AG10803 (cell line): ENCODE measurements at places on chromosomes 1 and 21.

DNA sequence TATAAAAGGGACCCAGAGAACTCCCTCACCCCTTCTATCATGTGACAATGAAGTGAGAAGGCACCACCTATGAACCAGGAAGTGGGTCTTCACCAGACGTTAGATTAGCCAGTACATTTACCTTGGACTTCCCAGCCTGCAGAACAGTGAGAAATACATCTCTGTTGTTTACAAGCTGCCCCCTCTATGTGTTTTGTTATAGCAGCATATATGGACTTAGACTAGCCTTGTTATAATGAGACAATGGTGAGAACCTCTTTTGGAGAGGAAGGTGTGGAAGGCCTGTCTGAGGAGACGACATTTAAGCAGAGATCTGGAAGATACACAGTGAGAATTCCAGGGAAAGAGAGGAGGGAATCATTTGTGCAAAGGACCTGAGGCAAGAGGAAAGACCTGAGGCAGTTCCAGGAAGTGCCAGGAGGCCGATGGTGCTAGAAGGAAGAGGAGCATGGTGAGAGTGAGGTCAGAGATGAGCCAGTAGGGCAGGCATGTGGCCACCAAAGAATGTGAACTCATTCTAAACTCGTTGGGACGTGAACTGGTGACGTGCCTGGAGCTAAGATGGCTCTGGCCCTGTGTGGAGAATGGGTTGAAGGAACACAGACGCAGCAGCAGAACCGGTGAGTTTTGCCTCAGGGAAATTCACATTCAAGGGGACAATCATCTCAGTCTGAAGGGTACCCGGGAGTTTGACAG, 98.9 kb upstream of the IRF2BP2 start:
- DNase-seq = no peak

DNA sequence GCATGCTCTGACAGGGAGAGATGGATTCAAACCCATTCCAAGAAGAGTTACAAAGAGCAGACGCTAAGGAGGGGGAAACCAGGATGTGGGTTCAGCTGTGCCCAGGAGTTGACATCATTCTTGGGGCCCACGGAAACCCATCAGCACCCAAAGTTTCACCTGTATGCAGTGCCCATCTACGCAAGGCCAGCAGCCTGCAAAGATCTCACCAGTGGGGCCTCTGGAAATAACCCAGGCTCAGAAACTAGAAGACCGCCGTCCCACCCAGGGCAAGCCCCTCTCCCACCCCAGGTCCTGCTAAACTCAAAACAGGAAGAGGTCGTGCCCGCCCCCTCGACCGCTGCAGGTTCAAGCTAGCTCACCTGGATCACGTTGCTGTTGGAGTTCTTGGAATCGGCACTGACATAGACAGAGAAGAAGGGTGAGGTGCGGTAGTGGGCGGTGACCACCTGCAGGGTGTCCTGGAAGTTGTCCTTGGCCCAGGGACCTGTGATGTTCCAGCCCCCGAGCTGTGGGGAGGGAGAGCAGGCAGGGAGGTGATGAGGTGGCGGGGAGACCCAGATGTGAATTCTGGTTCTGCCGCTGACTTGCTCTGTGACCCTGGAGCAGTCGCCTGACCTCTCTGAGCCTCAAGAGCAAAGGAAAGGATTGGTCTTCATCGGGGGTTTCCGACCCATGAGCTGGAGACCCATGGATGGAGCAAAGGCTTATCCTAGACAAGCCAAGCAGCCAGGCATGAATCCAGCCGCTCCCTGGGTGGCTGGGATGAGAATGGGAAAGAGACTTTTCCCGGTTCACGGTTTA, 31.7 kb downstream of the ECE1 start:
- no peak for DNase-seq

DNA sequence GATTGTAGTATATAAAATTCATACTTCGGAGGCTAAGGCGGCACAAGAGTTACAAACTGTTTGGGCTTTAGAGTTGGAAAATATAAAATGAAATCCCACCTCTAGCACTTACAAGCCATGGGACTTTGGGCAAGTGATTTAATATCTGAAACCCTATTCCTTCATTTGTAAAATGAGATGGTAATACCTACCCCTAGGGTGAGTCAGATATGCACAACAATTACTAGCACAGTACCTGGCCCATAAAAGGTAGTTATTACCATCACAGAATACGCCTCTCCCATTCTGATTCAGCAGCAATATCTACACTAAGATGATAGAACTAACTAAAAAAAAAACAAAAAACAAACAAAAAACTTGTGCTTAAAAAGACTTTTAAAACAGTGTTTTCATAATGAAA, 3.5 kb downstream of the KLHL12 start:
- DNase-seq = no peak

DNA sequence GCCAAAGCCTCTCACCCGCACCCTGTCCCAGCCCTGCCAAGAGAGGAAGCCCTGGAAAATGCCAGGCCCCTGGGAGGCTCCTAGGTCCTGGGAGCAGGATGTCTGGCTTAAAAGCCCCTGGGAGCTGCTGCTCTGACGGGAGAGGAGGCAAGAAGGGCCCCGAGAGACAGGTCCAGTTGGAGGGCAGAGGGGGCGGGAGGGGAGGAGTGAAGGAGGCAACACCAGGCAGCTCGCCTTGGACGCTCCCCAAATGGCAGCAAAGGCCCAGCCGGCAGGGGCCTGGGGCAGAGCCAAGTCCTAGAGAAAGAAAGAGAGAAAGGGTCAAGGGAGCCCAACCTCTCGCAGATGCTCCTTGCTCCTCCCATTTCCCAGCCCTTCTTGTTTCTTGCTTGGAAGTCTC, 6.8 kb downstream of the ETV3L start:
- DNase-seq = no peak

DNA sequence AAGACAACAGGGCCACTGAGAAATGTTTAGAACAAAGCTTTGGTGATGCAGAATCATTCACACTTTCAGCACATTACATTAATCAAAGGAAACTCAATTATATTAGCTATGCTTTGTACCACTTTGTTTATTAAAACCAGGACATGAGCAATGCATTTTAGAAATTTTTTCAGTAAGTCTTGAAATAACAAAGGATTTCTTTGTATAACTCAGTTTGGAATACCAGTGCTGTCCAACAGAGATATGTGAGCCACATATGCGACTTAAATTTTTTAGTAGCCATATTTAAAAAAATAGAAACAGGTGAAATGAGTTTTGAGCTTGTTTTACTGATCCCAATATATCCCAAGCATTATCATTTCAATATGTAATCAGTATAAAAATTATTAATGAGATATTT, 18.8 kb upstream of the F3 start:
- DNase-seq = peak; percentile 65

DNA sequence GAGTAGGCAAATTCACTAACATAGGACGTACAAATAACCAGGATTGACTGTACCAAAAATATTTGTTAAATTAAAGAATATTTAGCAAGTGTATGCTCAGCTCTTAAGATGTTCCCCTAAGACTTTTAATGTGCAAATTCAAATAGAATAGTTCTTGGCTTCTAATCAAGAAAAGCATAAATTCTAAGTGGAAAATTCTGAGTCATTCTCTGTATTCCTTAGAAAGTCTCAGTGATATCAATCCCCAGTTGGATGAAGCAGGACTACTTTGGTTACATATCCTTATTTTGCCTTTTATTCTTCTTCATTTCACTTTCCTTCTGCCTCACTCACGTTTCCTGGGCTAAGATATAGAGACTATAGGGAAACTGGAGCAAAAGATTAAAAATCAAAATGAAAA, 130.2 kb downstream of the IFI44 start:
- peak; percentile 4 for DNase-seq

DNA sequence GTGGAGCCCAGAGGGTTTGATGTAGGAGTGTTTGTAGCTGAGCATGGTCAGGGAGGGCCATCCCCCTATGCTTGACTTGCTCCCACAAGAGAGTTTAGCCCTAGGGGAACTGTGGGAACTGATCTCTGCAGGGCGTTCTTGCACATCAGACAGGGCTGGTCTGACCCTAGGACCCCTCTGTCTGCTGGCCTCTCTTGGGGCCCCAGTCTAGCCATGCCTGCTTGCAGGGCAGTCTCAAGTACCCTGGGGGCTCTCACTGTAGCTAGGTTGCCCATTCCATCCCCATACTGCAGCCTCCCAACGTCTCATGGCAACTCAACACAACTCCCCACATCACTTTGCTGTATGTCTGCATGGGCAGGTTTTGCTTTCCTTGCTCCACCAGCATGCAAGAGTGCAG, 1250.7 kb upstream of the B3GALT2 start:
- no peak for DNase-seq

DNA sequence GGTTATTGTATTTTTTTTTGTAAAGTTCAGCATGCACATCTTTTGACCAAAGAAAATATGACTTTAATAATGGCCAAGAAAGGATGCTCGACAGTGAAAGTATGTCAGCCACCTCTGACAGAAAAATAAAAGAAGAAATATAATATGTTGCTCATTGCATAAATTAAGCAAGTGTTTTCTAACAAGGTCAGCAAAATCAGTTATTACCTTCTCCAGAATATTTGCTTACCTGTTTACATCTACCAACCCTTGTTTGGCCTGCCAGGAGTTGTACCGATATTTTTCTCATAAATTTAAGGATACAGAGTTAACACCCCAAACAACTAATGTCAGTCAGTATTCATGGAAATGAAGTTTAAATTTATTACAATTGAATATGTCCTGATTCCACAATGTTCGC, 685.4 kb downstream of the PLA2G4A start:
- DNase-seq = no peak

- no peak for DNase-seq
These were observed 8.7 kb upstream of the TTF2 start for GRCh38 chr1:117051224-117052064.

- no peak for DNase-seq
These were observed 53.3 kb upstream of the FGGY start for GRCh38 chr1:59243550-59243949.

DNA sequence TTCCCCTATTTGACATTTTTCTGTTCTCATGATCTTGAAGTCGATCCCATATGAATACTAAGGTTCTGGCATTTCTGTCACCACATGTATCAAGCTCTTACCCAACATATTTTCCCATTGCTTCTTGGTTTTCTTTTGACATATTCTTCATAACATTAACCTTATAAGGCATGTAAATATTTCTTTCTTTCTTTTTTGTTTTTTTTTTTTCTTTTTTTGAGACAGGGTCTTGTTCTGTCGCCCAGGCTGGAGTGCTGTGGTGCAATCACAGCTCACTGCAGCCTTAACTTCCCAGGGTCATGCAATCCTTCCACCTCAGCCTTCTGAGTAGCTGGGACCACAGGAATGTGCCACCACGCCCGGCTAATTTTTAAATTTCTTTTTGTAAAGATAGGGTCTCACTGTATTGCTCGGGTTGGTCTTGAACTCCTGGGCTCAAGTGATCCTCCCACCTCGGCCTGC, 33.1 kb upstream of the ERRFI1 start:
- DNase-seq = peak; percentile 92

DNA sequence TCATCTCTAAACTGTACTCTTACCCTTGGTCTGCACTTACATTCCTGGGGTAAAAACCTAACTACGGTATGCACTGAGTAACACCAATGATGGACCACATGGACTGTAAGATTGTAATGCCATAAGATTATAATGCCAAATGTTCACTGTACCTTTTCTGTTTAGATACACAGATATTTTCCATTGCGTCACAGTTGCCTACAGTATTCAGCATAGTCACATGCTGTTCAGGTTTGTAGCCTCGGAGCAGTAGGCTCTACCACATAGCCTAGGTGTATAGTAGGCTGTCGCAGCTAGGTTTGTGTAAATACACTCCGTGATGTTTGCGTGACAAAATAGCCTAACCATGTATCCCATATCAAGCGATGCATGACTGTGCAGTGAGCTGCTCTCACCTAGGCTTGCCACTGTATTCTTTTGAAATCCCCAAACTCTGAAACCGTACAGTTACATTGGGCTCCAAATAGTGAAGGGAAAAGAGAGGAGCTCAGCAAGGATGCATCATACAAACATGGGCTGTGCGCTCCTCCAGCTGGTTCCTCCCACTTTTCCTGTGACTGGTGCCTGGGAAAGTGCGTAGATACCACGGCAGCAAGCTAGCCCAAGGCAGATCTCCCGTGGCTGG, 35.2 kb downstream of the CFAP57 start:
- DNase-seq = no peak

GRCh38 chr1:164635803-164636731, 77.1 kb downstream of the PBX1 start:
- no peak for DNase-seq

GRCh38 chr1:7549277-7550161, 221.6 kb upstream of the VAMP3 start:
- DNase-seq = peak; percentile 74

DNA sequence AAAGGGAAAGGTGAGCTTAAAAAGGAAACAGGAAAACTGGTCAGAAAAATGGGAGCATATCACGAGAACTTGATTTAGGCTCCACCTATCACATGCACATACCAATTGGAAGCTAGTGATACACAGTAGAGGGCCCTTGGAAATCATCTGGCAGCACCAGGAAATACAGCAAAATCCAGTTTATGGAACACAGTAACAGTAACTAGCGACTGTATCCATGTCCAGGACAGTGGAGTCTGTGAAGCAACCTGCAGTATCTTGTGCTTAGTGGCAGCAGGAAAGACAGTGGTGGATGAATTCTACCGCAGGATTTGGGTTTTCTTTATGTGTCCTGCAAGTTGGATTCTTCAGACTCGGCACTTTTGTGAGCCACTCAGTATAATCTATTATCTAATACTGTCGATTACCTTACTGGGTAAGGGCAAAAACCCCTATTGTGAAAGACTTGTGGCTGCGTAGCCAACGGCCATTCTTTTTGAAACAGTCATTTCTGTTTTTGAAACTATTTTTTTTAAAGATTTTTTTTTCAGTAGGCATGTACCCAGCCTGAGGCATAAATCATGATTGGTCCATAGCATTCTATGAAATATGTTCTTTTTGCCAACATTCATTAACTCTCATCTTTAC, 1.6 kb upstream of the KDM4A start:
- DNase-seq = peak; percentile 56

GRCh38 chr1:234498448-234499118, 19.6 kb upstream of the TARBP1 start:
- peak; percentile 20 for DNase-seq

GRCh38 chr1:94530373-94530878, 11.1 kb downstream of the F3 start:
- DNase-seq = peak; percentile 50

DNA sequence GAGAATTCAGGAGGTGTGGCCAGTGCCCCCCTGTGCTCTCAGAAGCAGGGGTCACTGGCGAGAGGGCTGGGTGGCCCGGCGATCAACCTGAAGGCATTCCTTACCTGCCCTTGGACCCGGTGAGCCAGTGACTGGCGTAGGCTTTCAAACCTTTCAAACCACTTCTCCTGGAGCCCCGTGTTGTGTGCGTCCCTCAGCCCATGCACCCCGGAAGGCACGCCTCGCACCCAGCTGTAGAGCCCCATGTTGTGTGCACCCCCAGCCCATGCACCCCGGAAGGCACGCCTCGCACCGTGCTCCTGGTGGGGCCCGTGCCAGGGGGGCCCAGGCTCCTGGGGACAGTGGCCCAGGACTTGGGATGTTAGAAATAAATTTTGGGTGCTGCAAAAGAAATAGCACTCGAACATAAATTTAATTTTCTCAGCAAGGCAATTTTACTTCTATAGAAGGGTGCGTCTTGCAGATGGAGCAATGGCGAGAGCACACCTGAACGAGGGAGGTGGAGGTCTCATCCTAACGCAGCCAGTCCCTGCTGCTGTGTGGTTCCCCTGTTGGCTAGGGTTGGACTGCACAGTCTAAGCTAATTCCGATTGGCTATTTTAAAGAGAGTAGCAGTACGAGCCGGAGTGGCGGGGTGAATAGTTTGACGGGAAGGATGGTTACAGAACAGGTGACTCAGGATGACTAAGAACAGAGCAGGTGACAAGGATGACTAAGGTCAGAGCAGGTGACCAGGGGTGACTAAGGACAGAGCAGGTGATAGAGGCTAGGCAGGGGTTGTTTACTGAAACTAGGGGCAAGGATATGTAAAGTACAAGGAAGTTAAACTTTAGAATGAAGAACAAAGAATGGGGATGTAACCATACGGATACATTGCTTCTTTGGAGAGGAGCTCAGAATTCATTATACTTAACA, 47.4 kb downstream of the PRKCZ start:
- DNase-seq = no peak
